ENCODE measurements at places on chromosomes 12 and 14. TPM values are rescaled to one million over a fixed set of nuclear protein-coding genes. Genes with fewer than 3 reads are reported as not detected.
A peak's percentile ranks its signal among the peaks of the same experiment; 100 is the strongest.

DNA sequence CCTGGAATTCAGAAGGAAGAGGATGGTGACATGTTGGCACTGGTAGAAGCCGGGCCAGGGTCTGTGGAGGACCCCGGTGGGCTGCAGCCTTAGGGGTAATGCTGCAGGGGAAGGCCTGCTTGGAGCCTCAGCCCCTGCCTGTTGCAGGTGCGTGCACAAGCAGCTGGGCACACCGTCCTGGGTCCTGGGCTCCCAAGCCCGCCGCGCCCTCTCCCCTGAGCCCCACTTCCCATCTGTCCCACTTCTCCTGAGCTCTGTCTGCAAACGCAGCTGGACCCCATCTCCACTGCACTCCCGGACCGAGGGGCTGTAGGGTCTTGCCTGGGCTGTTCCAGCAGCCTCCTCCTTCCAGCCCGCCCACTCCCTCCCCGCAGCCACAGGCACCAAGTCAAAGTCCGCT is 116.8 kb downstream of the GLT1D1 start:
- no peak overlapping the region for H3K4me3 ChIP-seq
- no peak for DNase-seq
- H3K27ac ChIP-seq = no peak overlapping the region
- H3K27me3 ChIP-seq = no peaks in the 10 kb centered on the region

DNA sequence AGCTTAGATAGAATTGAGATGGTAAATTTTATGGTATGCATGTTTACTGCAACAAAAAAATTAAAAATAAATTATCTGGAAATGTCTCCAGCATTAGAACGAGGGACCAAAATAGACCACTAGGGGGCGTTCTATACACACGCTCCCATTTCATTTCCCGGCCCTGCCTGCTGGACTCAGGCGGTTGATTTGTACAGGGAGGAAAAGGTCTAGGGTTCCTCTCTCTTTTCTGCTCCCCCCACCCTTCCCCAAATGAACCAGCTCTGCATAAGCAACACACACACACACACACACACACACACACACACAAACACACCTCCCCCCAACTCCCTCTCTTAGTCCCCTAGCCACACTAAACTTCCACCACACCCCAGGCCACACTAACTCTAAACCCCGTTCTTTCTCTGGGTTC is 7.8 kb upstream of the DTX1 start:
- H3K4me3 ChIP-seq = no peak overlapping the region
- no peaks in the 10 kb centered on the region for H3K27me3 ChIP-seq
- H3K27ac ChIP-seq = no peak overlapping the region
- no peak for DNase-seq
- no peaks in the 10 kb centered on the region for H3K36me3 ChIP-seq

DNA sequence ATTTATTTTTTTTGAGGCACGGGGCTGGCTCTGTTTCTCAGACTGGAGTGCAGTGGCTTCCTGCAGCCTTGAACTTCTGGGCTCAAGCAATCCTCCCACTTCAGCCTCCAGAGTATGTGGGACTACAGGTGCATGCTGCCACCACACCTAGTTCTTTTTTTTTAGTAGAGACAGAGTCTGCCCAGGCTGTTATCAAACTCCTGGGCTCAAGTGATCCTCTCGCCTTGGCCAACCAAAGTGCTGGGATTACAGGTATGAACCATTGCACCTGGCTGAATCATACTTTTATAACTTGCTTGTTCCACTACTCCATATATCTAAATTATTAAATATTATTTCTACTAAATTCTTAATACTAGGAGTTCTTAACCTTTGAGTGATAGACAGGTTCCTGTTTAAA is 111.6 kb downstream of the BTG1 start:
- peaks cover 73% of the 10 kb centered on the region for H3K4me1 ChIP-seq
- DNase-seq = no peak
- H3K4me3 ChIP-seq = no peak overlapping the region
- no peaks in the 10 kb centered on the region for H3K27me3 ChIP-seq
- H3K27ac ChIP-seq = peak overlapping the region; percentile 82
- H3K36me3 ChIP-seq = no peaks in the 10 kb centered on the region

- no peak overlapping the region for H3K4me3 ChIP-seq
- no peaks in the 10 kb centered on the region for H3K36me3 ChIP-seq
- H3K4me1 ChIP-seq = peaks cover 29% of the 10 kb centered on the region
- H3K27me3 ChIP-seq = no peaks in the 10 kb centered on the region
- no peak for DNase-seq
- H3K27ac ChIP-seq = no peak overlapping the region
These were observed 439.5 kb downstream of the CCER1 start for GRCh38 chr12:90515199-90516175.

DNA sequence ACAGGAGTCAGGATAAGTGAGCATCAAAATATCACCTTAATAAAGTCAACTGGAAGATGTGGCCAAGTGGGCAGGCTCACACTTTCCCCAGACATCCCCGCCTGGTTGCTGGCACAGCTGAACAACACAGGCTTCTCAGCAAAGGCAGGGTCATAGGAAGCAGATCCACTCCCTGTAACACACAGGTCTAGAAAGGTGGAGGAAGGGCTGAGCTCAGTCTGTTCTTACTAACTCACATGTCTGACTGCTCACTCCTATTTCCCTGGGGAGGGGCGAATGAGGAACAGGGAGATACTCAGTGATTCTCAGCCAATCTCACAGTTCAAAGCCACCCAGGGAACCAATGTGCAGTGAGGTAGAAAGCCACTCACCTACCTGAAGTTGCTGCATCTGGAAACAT is 45.0 kb upstream of the AMN1 start:
- H3K27me3 ChIP-seq = no peaks in the 10 kb centered on the region
- DNase-seq = no peak
- H3K4me1 ChIP-seq = no peaks in the 10 kb centered on the region

DNA sequence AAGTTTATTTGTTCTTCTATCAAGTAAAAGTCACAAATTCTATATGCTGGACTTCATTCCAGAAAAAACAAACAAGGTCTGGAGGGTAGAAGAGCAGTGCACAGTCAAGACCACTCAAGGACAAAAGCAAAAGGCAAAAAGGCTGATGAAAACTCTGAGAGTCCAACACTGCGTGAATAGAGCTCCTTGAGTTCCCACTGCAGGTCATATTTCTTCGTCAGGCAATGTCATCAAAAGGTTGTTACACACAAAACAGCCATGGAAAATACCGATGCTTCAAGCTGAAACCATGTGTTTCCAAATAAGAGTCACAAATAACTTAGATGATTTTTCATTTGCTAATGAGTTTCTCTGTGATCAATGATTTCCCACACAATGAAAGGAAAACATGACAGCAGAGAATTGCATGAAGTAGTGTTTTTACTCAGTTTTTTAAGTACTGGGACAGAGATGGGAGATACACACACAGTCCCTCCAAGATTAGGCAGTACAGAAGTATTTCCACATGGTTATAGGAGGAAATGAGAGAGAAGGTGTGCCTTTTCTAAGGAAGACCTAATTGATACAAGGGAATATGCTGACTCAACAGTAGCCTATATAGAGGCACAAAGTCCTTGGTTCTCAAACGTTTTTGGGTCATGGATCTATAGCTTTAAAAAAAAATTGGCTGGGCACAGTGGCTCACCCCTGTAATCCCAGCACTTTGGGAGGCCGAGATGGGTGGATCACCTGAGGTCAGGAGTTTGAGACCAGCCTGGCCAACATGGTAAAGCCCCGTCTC is 177.7 kb downstream of the MED13L start:
- no peaks in the 10 kb centered on the region for H3K27me3 ChIP-seq
- no peaks in the 10 kb centered on the region for H3K36me3 ChIP-seq
- H3K27ac ChIP-seq = no peak overlapping the region

GRCh38 chr12:46659824-46660223 is 166.0 kb downstream of the SLC38A4 start:
- H3K4me3 ChIP-seq = peak overlapping the region; percentile 26
- H3K27me3 ChIP-seq = no peaks in the 10 kb centered on the region
- no peak for DNase-seq
- no peaks in the 10 kb centered on the region for H3K4me1 ChIP-seq
- H3K36me3 ChIP-seq = no peaks in the 10 kb centered on the region

AQP5 gene
- total RNA-seq = not detected

SERPINA1 gene
- 6.4 TPM for total RNA-seq

DNA sequence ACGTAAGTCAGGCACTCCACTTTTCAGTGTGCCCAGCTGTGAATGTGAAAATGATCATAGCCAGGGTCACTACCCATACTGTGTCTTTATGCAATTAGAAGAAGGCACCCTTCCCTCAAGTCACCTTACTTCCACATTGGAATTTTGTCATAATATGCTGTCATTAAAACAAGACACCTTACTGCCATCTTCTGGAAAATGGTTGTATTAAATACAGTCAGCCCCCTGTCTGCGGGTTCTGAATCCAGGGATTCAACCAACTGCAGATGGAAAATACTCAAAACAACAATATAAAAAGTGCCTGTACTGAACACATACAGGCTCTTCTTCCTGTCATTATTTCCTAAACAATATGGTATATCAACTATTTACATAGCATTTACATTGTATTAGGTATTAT is 70.2 kb upstream of the TBX5 start:
- no peak overlapping the region for H3K27ac ChIP-seq
- no peaks in the 10 kb centered on the region for H3K36me3 ChIP-seq
- peaks cover 15% of the 10 kb centered on the region for H3K4me1 ChIP-seq
- peaks cover 51% of the 10 kb centered on the region for H3K27me3 ChIP-seq
- no peak overlapping the region for H3K4me3 ChIP-seq
- DNase-seq = no peak

TPPP2 gene
- total RNA-seq = not detected

DNA sequence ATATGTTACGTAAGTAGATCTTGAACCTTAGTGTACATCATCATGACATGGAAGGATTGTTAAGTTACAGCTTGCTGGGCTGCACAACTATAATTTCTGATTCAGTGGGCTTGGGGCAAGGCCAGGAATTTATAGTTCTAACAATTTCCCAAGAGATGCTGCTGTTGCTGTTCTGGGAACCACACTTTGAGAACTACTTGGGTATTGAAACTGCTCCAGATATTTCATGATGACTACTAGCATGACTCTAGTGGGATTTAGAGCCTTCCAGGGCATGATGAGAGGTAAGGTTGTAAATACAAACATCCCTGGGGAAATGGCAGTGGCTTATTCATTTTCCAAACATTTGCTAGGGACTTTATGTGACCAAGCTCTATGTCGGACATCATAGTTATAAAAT is 904.8 kb upstream of the SEL1L start:
- H3K4me1 ChIP-seq = no peaks in the 10 kb centered on the region
- no peak for DNase-seq
- H3K4me3 ChIP-seq = no peak overlapping the region
- H3K36me3 ChIP-seq = no peaks in the 10 kb centered on the region
- no peak overlapping the region for H3K27ac ChIP-seq

GRCh38 chr14:34701808-34702207 is 12.6 kb downstream of the CFL2 start:
- no peak overlapping the region for H3K4me3 ChIP-seq
- DNase-seq = no peak
- H3K36me3 ChIP-seq = no peaks in the 10 kb centered on the region
- peaks cover 8% of the 10 kb centered on the region for H3K4me1 ChIP-seq
- no peaks in the 10 kb centered on the region for H3K27me3 ChIP-seq
- H3K27ac ChIP-seq = no peak overlapping the region

DNA sequence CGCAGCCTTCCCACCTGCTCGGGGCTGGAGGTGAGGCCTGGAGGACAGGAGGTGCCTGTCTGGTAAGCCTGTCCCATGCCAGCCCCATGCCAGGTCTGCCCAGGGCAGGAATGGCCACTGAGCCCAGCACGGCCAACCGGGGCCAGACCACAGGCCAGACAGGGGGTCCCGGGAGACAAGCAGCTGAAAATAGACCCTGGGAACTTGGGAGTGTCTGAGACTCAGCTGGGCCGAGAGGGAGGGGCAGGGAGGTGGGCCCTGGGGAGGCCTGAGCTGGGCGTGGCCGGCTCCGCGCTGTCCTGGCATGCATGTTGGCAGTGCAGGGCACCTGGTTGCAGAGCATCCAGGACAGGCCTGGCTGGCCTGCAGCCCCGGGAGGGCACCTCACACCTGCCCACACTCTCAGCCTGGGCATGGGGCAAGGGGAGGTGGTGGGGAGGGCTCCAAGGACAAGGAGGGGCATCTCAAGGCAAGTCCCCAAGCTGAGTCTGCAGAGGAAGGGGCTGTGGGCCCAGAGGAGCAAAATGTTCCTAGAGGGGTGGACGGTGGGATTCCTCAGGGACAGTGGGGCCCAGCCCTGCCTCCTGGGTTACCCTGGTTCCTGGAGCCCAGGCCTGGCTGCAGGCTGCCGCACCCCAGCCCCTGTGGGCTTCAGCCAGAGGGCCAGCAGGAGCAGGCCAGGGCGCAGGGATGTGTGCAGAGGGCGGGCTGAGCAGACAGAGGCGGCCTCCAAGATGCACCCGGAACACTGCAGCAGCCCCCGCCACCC is 3.2 kb upstream of the CRIP1 start:
- H3K36me3 ChIP-seq = no peaks in the 10 kb centered on the region
- H3K27ac ChIP-seq = peak overlapping the region; percentile 91
- no peak overlapping the region for H3K4me3 ChIP-seq
- peaks cover 70% of the 10 kb centered on the region for H3K4me1 ChIP-seq

TBK1 gene
- 30.0 TPM for total RNA-seq

MUCL1 gene
- not detected for total RNA-seq

DNA sequence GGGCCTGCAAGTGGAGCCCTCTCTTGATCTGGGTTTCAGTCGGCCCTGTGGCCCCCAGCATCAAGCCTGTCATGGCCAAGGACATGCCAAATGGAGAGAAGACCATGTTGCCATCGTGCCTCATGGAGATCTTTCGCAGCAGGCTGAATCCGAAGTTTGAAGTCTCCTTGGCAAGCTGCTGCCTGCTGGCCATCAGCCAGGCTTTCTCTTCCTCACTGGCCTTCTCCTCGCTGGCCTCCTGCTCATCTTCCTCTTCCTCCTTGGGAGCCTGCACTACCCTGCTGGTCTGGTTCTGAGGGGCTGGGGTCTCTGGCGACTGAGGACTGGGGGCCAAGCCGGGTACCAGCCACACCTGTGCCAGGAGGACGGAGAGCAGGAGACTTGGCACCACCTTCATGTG is 2.9 kb downstream of the SERPINA10 start:
- DNase-seq = no peak
- H3K27ac ChIP-seq = no peak overlapping the region
- H3K36me3 ChIP-seq = no peaks in the 10 kb centered on the region
- no peaks in the 10 kb centered on the region for H3K27me3 ChIP-seq
- H3K4me1 ChIP-seq = no peaks in the 10 kb centered on the region
- no peak overlapping the region for H3K4me3 ChIP-seq

GRCh38 chr12:25500651-25501050 is 52.4 kb downstream of the LMNTD1 start:
- H3K27ac ChIP-seq = no peak overlapping the region
- no peaks in the 10 kb centered on the region for H3K4me1 ChIP-seq
- no peak overlapping the region for H3K4me3 ChIP-seq
- DNase-seq = no peak
- no peaks in the 10 kb centered on the region for H3K27me3 ChIP-seq

LRP1-AS gene
- total RNA-seq = not detected

DNA sequence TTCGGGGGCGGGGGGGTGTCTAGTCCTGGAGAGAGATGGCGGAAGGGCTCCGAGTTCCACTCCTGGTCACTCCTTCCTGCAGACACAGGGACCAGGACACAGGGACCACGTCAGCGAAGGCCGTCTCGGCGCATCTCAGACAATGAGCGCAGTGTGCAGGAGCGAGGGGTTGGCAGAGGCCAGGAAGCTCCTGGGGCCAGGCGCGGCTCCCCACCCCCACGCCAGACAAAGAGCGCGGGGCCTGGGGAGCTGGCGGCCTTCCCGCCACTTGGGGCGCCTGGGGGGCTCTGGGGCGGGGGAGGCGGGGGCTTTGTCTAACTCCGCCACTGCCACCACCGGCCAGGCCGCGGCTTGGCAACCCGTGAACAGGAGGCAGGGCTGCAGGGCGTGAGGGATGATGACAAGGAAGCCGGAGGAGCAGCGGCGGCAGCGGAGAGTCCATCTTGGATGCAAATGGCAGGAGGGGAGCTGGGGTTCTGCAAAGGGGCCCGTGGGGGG is 2.2 kb downstream of the CDK2AP1 start:
- H3K27me3 ChIP-seq = no peaks in the 10 kb centered on the region
- peaks cover 13% of the 10 kb centered on the region for H3K36me3 ChIP-seq
- peaks cover 34% of the 10 kb centered on the region for H3K4me1 ChIP-seq
- H3K4me3 ChIP-seq = peak overlapping the region; percentile 91
- peak; percentile 88 for DNase-seq

MLF2 gene
- total RNA-seq = 148 TPM

All from sigmoid colon (tissue), 7 donors.